HepG2 (cell line): ENCODE measurements at places on chromosomes 1 and 21.
A peak's percentile ranks its signal among the peaks of the same experiment; 100 is the strongest.

DNA sequence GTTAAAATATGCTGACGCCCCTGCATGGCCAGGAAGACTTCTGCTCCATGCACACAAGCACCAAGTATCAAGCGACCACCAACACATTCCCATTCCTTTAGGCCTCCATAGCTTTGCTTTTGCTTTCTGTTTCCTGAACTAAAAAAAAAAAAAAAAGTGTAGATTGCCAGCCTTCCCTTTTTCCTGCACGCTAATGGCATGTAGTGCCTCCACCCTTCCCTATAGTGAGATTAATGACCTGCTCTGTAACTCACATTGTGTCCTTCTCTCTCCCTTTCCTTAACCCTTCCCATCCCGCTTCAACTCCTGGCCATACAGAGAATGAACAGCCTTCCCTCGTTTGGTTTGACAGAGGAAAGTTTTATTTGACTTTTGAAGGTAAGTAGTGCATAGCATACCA is 57.1 kb upstream of the DYNLT5 start:
- DNase-seq: no peak

GRCh38 chr1:180094705-180095295 is 59.9 kb upstream of the QSOX1 start:
- no peak for DNase-seq

- no peak for DNase-seq
These were observed 113.2 kb downstream of the TRABD2B start for GRCh38 chr1:47883963-47884362.

DNA sequence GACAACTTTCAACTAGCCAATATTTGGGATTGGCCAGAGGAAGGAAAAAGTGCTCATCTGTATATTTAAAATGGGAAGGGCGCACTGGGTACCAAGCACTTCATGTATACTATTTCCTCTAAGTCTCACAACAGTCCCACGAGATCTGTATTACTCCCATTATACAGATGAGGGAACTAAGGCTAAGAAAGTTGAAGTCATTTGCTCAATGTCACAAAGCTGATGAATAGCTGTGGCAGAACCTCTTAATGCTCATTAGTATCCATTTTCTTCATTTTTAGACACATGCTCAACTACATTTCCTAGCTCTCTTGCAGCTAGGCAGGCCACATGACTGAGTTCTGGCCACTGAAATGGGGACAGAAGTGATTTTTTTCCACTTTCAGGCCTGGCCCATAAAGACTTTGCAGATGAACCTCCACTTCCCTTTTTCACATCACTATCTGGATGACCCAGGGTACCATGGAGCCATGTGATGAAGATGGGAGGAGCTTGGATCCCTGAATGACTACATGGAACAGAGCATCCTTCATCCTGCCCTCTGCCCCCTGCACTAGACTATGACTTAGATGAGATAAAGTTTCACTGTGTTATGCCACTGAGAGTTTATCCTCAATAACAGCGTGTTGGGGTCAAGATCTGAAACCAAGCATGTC is 31.8 kb downstream of the ATF3 start:
- DNase-seq: no peak

DNA sequence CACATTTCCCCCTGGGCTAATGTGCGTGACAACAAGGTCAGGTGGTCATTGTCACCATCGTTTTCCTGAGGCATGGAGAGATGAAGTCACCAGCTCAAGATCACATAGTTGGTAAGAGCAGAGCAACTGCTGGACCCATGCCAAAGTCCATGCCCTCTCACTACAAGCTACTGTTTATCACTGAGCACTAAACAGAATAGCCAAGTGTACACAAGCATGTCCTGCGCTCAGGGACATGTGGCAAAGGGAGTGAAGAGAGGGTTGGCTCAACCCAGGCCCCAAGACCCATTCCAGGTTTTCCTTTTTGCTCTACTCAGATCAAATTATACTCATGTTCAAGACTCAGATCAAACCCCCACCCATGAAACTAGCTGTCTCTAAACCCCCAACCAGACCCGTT is 20.8 kb downstream of the LRRC52 start:
- DNase-seq: no peak

GRCh38 chr1:27656157-27656893 is 15.7 kb downstream of the IFI6 start:
- DNase-seq: no peak

DNA sequence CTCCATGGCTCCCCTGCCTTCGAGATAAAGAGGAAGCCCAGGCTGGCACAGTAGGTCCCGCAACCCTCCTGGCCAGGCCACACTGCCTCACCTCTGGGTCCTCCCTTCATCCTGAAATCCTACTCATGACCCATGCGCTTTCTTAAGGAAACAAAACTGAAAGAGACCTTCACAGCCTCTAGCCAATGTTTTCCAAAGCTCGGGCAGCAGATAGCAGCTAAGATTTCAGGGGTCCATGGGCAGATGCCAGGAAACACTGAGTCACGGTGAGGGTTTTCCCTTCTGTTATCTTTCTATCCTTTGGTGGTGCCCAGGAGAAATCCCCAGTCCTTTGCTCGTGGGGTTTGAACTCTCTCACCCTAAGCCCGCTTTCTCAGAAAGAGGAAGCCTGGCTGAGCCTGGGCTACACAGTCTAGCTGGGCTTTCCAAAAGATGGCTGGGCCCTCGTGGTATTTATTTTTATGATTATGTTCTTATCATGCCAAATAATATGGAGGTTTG is 26.6 kb downstream of the TTC39A start:
- no peak for DNase-seq

DNA sequence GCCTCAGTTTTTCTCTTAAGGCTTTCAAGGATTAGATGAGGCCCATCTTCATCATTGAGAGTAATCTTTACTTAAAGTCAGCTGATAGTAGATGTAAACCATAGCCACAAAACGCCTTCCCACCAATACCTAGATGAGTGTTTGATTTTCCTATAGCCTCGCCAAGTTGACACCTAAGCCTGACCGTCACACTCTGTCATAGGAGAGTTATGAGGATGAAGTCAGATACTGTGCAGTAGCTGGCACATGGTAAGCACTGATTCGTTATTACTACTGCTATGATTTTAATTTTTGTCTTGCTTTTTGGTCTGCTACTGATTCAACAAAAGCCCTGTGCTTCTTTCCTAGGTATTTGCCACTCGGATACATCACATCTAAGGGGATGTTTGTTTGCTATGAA is 395.5 kb downstream of the RPS6KC1 start:
- DNase-seq: no peak

- no peak for DNase-seq
These were observed 51.7 kb downstream of the IL23R start for GRCh38 chr1:67217938-67218337.

DNA sequence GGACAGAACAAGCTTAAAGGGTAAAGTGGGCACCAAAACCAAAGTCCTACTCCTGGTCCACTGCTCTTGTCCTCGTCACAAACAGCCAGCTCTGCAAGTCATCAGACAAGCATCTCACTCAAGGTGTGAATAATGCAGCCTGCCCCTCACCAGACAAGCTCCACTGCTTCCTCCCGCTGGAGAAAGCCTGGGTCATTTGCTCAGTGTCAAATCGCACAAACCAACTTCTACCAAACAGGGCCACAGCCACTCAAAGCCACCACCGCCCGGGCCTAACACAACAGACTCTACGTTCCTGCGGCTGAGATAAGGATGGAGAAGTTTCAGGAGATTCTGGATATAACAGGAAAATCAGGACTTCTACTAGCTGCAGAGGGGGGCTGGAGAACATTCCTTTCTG is 3.3 kb downstream of the SSBP3 start:
- no peak for DNase-seq

- no peak for DNase-seq
These were observed 258.3 kb upstream of the ADAMTS5 start for GRCh38 chr21:27225151-27225550.

DNA sequence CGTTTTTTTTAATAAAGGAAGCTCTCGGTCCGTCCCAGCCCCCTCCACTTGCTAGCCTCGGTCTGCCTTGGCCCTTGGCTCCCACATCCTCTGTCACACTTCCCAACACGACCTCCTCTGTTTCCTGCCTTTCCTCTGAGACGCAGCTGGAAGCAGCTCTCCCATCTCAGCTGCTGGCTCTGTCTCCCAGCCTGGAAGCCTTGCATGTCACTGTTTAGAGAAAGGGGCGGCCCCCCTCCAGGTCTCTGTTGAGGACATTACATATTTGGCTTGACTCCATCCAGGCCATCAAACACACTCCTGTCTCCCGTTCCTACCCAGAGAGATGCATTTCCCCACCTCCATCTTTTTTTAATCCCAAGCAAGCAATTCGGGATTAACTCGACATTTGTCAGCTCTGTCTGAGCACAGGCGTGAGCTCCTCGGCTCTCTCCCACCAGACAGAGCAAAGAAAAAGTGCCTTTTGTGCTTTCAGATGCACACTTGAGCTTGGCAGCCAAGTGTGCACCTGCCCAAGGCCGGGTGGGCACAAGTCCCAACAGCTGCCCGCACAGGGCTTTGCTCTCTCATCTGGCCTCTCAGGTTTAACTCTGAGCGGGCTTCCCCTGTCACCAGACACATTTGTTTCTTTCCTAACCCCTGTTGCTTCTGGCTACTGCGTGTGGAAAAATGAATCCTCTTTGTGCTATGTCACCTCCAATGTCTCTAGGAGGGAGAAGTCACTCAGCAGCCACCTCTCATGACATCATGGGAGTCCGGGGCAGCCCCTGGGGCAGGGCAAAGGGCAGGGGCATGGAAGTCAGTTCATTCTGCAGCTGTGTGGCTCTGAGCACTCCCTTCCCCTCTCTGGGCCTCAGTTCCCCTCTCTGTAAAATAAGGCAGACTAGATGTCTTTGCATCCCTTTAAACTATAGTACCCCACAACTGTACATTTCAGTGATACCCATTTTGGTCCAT is 108.3 kb downstream of the KCND3 start:
- no peak for DNase-seq

GRCh38 chr1:174118751-174119150 is 40.6 kb upstream of the RABGAP1L start:
- DNase-seq: no peak

- DNase-seq: no peak
These were observed 81.1 kb downstream of the CACHD1 start for GRCh38 chr1:64550946-64551605.

- no peak for DNase-seq
These were observed at the start of gene TMEM52 for GRCh38 chr1:1918901-1919303. TSS of gene TMEM52 (minus strand) at chr1:1919279. CDS start at chr1:1919265, 14 bp downstream.

- DNase-seq: no peak
These were observed 1.1 kb upstream of the ESPN start for GRCh38 chr1:6423321-6423999.

GRCh38 chr1:185627761-185628501 is 106.3 kb upstream of the HMCN1 start:
- no peak for DNase-seq

- DNase-seq: peak; percentile 21
These were observed 90.1 kb upstream of the SLC25A33 start for GRCh38 chr1:9449110-9449627.

DNA sequence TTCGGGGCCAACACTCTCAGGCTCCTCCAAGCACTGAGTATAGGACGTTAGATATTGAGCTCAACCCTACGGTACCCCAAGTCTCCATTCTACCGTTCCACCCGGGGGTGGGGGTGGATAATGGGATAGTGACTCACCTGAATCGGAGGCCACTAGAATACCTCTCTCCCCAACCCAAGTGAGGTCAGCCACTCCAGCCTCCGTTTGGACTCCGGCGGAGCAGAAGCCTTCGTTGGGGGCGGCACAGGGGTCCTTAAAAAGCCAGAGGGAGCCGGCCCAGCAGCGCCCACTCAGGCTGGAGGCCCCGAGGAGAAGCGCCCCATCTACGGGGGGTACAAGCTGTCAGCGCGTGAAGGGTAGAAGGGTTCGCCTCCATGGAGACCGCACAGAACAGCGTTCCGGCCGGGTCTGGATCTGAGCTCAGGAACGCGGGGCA is 556 bp downstream of the WDR77 start:
- DNase-seq: no peak

GRCh38 chr1:4931486-4931885 is 277.1 kb downstream of the AJAP1 start:
- DNase-seq: no peak

DNA sequence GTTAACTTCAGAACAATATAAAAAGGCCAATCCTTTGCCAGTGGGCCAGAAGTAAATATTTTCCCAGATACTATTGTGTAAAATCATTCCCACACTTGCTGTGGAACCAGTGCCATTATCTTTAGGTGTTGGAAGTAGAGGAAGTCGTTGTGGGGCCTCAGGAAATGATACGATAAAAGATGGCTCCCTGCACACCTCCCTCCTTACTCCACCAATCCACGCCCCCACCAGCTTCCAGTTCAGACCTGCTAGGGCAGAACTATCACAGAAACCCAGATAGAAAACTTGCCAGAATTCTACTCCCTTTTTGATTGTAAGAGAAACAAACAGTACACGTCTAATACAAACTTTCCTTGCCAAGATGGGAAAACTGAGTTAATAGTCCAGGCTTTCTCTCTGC is 173.0 kb upstream of the FMN2 start:
- no peak for DNase-seq

- DNase-seq: peak; percentile 57
These were observed 14.3 kb upstream of the OLIG2 start for GRCh38 chr21:33011462-33011861.

DNA sequence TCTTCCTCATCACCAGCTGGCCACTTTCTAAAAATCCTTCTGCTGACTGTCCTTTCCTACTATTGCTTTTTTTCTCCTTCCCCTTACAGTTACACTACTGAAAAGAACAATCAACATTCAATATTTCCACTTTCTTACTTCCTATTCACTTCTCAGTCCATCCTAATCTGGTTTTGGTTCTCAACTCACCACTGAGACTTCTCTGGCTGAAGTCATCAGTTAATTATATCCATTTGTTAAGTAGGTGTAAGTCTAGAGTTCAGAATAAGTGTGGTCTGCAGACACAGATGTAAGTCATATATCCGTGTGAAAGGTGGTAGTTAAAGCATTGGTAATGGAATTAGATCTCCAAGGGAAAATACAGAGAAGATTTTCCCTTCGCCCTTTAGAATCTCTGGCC is 21.4 kb downstream of the PEA15 start:
- no peak for DNase-seq

GRCh38 chr1:41103766-41104165 is 82.2 kb upstream of the SLFNL1 start:
- DNase-seq: no peak

DNA sequence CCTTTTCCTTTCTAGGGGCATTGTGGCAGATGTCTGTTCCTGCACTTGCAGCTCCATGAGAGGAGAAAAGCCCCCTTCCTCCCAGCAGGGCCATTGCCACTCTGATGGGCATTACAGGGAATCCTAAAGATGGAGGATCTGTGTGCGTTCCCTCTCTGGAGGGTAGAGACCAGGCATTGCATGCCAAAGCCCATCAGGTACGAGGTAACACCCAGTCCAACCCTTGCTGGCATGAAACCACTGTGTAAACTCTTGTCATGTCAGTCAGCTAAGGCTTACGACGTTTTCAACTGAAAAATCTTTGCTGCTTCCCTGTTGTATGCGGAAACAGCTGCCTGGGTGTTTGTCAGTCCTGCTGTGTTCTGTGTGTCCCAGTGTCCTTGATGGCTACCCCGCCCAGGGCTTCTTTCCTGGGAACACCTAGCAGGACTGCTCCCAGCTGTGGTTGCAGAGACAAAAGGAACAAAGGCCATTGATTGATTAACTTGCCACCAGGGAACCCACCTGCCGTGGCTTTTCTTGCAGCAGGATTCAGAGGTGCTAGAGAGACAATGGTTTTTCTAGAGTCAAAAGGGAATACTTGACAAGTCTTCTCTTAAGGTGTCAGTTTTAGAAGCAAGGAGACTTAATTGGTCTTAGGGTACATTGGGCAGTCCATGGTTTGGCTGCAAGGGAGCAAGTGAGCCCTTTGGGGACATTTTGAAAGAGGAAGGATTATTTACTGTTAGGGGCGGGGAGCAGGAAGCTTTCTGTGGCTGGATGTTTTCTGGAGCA is 24.6 kb downstream of the B3GALT5 start:
- DNase-seq: no peak
